Fibroblast of skin of left biceps (primary cell): ENCODE measurements at places on chromosomes 2 and 18.

- DNase-seq = no peak
Measured at GRCh38 chr2:88230911-88231310, 60.8 kb downstream of the THNSL2 start.

DNA sequence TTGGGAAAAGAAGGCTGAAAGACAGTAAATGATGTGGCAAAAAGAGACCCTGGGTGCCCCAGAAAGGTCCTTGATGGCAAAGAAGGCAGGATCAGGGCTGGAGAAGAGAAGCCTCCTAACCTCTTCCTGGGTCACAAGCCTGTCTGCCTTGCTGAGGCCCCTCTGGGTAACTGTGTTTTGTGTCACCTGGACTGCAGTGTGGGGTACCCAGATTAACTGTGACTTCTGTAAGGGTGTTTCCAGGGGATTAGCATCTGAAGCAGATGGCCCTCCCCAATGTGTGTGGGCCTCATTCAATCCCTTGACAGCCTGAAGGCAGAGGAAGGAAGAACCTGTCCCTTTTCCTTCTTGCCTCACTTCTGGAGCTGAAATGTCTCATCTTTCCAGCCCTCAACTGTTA is 35.6 kb upstream of the APCDD1 start:
- DNase-seq = no peak

DNA sequence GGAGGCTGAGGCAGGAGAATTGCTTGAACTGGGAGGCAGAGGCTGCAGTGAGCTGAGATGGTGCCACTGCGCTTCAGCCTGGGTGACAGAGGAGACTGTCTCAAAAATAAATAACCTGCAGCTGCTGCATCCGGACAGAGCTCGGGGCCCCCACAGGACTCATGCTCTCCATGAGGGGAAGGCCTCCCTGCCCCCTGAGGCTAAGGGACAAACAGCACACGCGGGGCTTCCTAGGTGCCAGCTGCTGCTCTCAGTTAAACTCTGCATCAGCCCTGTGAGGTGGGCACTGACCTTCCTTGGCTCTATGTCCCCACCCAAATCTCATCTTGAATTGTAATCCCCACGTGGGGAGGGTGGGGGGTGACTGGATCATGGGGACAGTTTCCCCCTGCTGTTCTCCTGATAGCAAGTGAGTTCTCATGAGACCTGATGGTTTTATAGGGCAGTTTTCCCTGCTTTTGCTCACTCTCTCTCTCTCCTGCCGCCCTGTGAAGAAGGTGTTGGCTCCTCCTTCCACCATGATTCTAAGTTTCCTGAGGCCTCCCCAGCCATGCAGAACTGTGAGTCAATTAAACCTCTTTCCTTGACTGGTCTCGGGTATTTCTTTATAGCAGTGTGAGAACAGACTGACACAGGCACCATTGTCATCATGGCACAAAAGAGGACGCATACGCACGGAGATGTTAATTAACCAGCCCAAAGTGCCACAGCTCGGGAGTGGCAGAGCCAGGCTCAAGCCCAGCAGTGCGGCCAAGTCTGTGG is 49.9 kb upstream of the TAF1B start:
- no peak for DNase-seq

DNA sequence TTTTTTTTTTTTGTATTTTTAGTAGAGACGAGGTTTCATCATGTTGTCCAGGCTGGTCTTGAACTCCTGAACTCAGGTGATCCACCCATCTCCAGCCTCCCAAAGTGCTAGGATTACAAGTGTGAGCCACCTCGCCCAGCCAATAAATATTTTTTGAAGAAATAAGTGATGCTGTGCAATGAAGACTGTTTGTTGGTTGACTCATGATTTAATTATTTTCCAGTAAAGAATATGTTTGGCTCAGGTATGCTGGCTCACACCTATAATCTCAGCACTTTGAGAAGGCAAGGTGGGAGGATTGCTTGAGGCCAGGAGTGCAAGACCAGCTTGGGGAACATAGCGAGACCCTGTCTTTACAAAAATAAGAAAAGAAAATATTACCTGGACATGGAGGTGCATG is 41.8 kb upstream of the LPIN2 start:
- no peak for DNase-seq

GRCh38 chr2:61135510-61135909 is 26.5 kb upstream of the C2orf74 start:
- no peak for DNase-seq

- no peak for DNase-seq
Measured at GRCh38 chr2:19541884-19542283, 183.5 kb upstream of the OSR1 start.

- DNase-seq = no peak
Measured at GRCh38 chr2:71223767-71224333, 3.1 kb downstream of the PAIP2B start.

DNA sequence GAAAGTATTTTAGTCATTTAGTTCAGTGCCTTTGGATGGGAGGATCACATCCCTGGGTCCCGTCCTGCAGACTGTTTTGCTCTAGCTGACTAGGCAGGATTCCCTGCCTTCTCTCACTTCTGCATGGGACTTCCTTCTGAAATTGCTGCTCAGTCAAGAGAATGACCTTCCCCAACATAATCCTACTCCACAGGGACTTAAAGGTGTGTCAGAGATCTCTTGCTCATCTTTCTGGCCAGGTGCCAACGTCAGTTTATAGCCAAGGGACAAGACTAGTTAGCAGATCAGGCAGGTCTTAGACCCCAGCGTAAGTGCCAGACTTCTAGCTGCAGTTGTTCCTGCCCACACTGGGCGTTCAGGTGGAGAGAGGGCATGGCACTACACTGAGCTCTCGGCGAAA is 9.5 kb upstream of the IL1B start:
- no peak for DNase-seq

DNA sequence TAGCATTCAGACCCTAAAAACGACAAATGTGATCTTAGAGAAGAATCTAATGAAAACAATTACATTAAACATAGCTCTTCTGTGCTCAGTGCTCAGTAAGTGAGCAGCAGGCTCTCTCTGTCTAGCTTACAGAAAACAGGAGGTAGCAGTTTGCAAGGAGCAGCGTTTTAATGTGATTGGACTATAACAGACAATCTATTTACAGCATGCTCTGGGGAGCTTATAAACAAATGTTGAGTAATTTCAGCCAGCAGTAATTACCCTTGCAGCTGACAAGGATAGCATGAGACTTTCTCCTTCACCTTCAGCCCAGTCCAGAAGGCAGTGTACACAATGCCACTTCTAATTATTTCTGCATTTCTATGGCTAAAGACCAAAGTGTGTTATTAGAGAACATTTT is 270.4 kb downstream of the FIGN start:
- no peak for DNase-seq
